Thoracic aorta (tissue), 2 donors: ENCODE measurements at places on chromosomes 6 and 20. TPM values are rescaled to one million over a fixed set of nuclear protein-coding genes. Genes with fewer than 3 reads are reported as not detected.

The DDO gene
- 0.68 TPM for total RNA-seq

The CCN5 gene
- 994 TPM for total RNA-seq

The C6orf15 gene
- total RNA-seq = not detected

The ARG1 gene
- total RNA-seq = not detected

The GTSF1L gene
- total RNA-seq = not detected

The MROH8 gene
- total RNA-seq = 12.7 TPM

The TP53TG5 gene
- total RNA-seq = not detected

The FABP7 gene
- not detected for total RNA-seq

The ZFP57 gene
- not detected for total RNA-seq

The PRKN gene
- 23.8 TPM for total RNA-seq

The C20orf141 gene
- total RNA-seq = not detected

GRCh38 chr6:26051665-26052310, 35.4 kb upstream of the HFE start:
- DNase-seq = no peak
- no peaks in the 10 kb centered on the region for H3K4me1 ChIP-seq
- H3K27me3 ChIP-seq = no peaks in the 10 kb centered on the region
- no peaks in the 10 kb centered on the region for H3K36me3 ChIP-seq
- H3K4me3 ChIP-seq = no peak overlapping the region
- H3K27ac ChIP-seq = no peak overlapping the region

DNA sequence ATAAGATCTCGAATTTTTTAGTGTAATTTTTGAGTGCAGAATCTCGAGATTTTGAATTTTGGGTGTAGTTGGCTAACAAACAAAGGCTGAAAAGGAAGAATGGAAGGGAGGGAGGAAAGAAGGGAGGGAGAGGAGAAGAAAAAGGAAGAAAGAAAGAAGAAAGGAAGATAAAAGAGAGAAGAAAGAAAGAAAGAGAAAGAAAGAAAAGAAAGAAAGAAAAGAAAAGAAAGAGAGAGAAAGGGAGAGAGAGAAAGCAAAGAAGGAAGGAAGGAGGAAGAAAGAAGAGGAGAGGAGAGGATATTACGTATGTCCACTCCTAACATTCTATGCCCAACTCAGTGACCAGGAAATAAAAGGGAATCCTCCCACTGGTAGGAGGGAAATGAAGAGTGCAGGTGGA, 169.6 kb downstream of the TBXT start:
- no peaks in the 10 kb centered on the region for H3K27me3 ChIP-seq
- no peaks in the 10 kb centered on the region for H3K4me1 ChIP-seq
- H3K27ac ChIP-seq = no peak overlapping the region
- H3K36me3 ChIP-seq = no peaks in the 10 kb centered on the region

- no peak for DNase-seq
- peak overlapping the region; percentile 55 for H3K4me3 ChIP-seq
- no peaks in the 10 kb centered on the region for H3K4me1 ChIP-seq
These were observed 61.2 kb downstream of the RSPH3 start for GRCh38 chr6:158938811-158939254.

GRCh38 chr20:15555913-15556312, 1017.3 kb downstream of the KIF16B start:
- H3K4me1 ChIP-seq = no peaks in the 10 kb centered on the region
- H3K36me3 ChIP-seq = no peaks in the 10 kb centered on the region
- no peaks in the 10 kb centered on the region for H3K27me3 ChIP-seq
- no peak for DNase-seq
- H3K27ac ChIP-seq = no peak overlapping the region
- no peak overlapping the region for H3K4me3 ChIP-seq

DNA sequence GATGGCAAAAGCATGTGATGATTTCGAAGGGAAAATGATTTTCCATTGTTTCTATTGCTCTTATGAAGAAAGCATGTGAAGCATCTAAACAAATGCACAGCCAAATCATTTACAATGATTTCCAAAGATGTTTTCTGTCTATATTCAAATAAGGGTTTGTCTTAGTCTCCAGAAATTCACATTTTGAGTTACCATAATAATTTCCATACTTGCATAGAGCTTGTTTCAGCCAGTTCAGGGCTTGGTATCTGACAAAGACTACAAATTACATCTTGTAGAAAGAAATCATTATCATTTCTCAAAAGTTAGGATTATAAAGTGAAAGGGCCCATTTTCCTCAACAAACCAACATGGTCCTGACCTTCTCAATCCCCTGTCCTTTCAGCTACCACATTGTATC, 74.4 kb upstream of the PLEKHG1 start:
- H3K36me3 ChIP-seq = no peaks in the 10 kb centered on the region
- H3K27me3 ChIP-seq = no peaks in the 10 kb centered on the region

- H3K27me3 ChIP-seq = no peaks in the 10 kb centered on the region
- no peak overlapping the region for H3K27ac ChIP-seq
- H3K36me3 ChIP-seq = no peaks in the 10 kb centered on the region
- H3K4me3 ChIP-seq = no peak overlapping the region
These were observed 78.1 kb downstream of the NCOA7 start for GRCh38 chr6:125868678-125869395.

DNA sequence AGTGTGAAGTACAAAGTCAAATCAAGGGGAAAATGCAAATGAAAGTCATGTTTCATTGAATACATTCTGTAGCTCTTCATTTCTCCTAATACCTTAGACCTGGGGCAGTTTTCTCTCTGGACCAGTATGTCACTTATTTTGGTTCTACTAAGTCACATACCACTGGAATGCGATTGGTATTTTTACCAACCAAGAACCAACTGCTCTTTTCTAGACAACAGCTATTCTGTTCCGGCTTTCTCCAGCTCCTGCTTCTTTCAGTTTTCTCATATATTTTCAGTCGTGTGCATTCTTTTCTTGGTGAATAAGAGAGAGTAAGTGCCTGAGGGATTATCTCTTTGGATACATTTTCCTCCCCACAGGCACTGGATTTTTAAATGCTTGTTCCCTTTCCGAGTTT, 39.2 kb upstream of the SPACA1 start:
- H3K27me3 ChIP-seq = no peaks in the 10 kb centered on the region
- no peak overlapping the region for H3K4me3 ChIP-seq
- no peak for DNase-seq
- H3K27ac ChIP-seq = no peak overlapping the region
- H3K36me3 ChIP-seq = no peaks in the 10 kb centered on the region
- no peaks in the 10 kb centered on the region for H3K4me1 ChIP-seq

- no peak for DNase-seq
- H3K27me3 ChIP-seq = no peaks in the 10 kb centered on the region
- H3K27ac ChIP-seq = no peak overlapping the region
- H3K4me3 ChIP-seq = no peak overlapping the region
- H3K36me3 ChIP-seq = no peaks in the 10 kb centered on the region
These were observed 121.7 kb upstream of the EXOC2 start for GRCh38 chr6:814378-815347.

- H3K27me3 ChIP-seq = no peaks in the 10 kb centered on the region
- DNase-seq = no peak
- H3K4me1 ChIP-seq = no peaks in the 10 kb centered on the region
- no peak overlapping the region for H3K27ac ChIP-seq
- no peaks in the 10 kb centered on the region for H3K36me3 ChIP-seq
These were observed 531.1 kb downstream of the LMBRD1 start for GRCh38 chr6:69265706-69266105.

DNA sequence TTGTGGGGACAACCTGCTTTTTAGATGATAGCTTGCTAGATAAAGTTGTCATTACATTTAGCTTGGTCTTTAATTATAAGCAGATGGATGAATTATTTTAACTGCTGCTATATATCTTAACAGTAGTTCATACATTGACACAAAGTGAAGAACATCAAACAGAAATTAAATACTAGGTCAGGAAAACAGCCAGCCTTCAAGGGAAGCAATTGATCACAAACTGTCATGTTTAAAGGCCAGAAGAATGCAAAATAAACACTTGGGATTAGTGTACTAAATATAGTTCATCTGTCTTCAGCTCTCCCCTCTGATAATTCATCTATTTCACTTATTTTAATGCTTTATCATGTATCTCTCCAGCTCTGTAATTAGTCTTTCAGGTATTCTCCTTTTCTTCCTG, 225.1 kb upstream of the FERMT1 start:
- no peaks in the 10 kb centered on the region for H3K36me3 ChIP-seq
- no peak overlapping the region for H3K4me3 ChIP-seq
- H3K4me1 ChIP-seq = no peaks in the 10 kb centered on the region
- no peak for DNase-seq

GRCh38 chr20:24578567-24579415, 109.4 kb downstream of the SYNDIG1 start:
- no peaks in the 10 kb centered on the region for H3K36me3 ChIP-seq
- no peak overlapping the region for H3K27ac ChIP-seq
- no peak for DNase-seq

- no peaks in the 10 kb centered on the region for H3K36me3 ChIP-seq
- H3K27me3 ChIP-seq = no peaks in the 10 kb centered on the region
- no peak for DNase-seq
- H3K27ac ChIP-seq = peak overlapping the region; percentile 92
These were observed 109.6 kb upstream of the CARMIL1 start for GRCh38 chr6:25169553-25169952.

DNA sequence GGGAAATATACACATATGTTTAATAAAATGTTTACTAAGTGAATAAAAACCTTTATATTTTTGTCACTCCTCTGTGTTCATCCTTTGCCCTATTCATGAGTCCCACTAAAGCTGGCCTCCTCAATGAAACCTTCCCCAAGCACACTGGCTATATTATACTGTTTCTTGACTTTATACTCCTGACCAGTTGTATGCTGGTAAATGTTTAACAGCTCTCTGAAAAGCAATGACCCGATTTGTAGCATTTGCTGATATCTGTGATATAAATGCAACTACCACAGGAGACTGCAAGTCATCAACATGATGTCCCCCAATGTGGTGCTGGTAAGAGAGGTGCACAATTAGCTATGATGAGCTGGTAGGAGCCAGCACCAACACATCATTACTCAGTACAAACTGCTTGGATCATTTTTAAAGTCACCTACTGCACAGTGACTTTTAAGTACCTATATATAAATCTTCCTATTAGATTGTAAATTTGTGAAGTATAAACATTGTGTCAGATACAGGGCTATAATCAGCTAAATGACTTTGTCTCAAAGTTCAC, 64.6 kb upstream of the MCM9 start:
- H3K27ac ChIP-seq = no peak overlapping the region
- DNase-seq = no peak
- H3K4me3 ChIP-seq = no peak overlapping the region
- no peaks in the 10 kb centered on the region for H3K36me3 ChIP-seq
- peaks cover 7% of the 10 kb centered on the region for H3K4me1 ChIP-seq

DNA sequence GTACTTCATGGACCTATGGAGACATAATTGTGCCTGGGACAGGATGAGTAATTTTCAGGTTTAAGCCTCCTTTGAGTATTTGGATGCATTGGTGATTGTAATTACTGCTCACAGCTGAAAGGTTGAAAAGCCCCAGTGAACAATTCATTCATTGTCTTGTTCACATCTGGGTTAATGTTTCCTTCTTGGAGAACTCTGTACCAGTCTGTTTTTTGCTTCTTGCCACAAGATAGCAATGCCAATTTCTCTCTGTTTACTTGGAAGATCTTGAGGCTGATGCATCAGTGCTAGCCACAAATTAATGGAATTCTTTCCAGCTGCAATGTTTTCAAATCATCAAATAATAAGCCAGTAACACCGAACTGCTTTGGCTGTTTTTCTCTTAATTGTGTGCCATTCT, 207.8 kb downstream of the BMP2 start:
- H3K4me3 ChIP-seq = no peak overlapping the region
- H3K27ac ChIP-seq = no peak overlapping the region
- H3K27me3 ChIP-seq = no peaks in the 10 kb centered on the region
- no peaks in the 10 kb centered on the region for H3K36me3 ChIP-seq
- H3K4me1 ChIP-seq = no peaks in the 10 kb centered on the region
- no peak for DNase-seq
